ENCODE measurements at places on chromosomes 5 and 9.

GRCh38 chr5:68950930-68951329, 142.9 kb upstream of the SLC30A5 start:
- DNase-seq = no peak

DNA sequence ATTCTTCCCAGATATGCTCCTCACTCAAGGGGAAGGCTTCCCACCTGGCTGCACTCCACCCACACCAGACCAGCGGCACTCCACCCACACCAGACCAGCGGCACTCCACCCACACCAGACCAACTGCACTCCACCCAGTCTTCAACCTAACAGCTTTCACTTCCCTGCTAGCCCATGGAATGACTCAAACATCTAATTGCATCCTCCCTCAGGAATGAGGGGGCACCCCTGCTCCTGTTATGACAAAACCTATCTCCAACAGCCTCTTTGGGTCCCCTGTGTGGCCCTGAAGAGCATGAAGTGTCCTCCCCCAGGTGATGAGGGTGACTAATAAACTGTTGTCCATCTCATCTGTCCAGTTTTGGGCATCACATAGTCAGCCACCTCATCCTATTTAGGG, 556.6 kb upstream of the TUSC1 start:
- no peak for DNase-seq

DNA sequence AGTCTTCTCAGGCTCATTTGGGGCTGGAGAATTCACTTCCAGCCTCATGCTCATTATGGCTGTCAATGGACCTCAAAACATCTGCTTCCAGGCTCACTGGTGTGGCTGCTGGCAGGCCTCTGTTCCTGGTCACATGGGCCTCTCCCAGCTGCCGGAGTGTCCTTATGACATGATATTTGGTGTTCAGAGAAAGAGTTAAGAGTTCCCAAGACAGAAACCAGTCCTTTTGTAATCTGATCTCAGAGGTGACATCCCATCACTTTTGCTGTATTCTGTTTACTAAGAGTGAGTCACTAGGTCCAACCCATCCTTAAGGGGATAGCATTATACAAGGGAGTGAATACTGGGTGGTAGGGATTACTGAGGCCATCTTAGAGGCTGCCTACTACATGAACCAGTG, 104.6 kb downstream of the CACNA1B start:
- no peak for DNase-seq

DNA sequence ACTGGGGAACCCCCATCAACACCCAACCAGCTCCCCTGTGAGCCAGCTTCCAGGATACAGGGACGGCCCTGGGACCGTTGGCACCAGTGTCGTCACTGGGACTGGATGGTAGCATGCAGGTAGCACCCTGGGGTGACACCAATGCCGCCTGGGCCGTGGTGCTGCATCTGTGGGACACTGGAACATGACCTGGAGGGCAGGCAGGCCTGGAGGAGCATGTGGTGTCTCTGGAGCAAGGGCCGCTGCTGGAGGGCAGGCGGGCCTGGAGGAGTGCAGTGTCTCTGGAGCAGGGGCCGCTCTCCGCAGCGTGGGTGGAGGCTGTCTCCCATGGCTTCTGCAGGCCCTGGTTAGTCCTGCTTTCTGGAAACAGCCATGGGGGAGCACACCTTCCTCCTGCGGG, 13.1 kb downstream of the LPCAT1 start:
- no peak for DNase-seq

- no peak for DNase-seq
These were observed 33.7 kb downstream of the LHX3 start for GRCh38 chr9:136171009-136171800.

DNA sequence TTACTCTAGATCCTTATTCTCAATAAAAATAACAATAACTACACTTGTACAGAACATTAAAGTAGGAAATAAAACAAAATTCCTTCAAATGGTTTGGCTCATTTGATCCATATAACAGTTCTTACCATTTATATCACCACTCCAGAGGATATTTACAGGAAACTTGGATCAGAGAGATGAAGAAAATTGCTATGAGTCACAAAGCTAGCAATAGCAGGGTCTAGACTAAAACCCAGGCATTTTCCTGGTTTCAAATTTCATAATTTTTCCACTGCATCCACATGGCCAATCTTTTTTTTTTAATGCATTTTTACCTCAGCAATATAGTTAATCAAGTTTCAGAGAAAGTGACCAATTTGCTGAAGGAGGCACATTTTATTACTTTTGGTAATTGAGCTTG, 299.2 kb downstream of the ELAVL2 start:
- DNase-seq = no peak

All from cerebellar nuclear complex (tissue), 1 donor.